ENCODE measurements at places on chromosomes 16 and 17.

DNA sequence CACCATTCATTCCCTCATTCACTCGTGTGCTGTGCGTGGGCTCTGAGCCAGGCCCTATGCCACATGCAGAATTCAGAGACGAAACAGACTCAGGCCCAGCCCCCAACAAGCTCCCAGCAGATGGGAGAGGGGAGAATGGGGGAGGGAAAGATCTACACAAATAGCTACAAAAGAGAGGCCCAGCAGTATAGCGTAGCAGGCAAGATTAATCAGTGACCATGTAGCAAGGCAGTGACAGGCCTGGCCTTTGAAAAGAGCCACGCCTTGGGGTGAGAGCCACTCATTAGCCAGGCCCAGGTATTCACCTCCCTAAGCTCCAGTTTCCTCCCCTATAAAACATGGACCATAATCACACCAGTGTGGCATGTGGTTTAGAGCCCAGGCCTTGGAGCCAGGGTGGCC is 16.4 kb upstream of the KRT19 start:
- no peak for DNase-seq

DNA sequence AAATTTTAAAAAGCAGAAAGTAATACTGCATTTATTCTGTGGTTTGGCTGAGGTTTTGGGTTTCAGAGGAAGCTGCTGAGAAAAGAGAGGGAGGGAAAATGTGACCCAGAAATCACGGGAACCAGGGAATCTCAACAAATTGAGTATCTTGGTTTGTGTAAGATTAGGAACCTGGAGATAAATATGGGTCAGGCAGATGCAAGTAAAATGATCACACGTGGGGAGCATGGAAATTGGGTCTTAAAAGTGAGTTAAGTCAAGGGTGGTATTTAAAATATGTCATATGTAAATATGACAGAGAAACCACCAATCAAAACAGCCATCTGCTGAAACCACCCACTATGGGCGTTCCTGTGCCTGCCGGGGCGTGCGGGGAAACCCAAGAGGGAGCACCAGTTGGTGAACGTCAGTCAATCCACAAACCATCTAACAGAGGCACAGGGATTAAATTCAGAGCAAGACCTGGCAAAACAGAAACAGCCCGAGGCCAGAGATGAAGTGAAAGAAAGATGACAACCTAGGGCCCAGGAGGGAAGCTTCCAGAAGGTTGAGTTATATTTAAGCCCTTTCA is 33.4 kb downstream of the CDH13 start:
- DNase-seq, result peak; percentile 62

- no peak for DNase-seq
Observed at GRCh38 chr17:76586741-76587487, 1.3 kb upstream of the ST6GALNAC2 start.

- DNase-seq, result no peak
Observed at GRCh38 chr16:12685806-12686205, 117.9 kb downstream of the CPPED1 start.

DNA sequence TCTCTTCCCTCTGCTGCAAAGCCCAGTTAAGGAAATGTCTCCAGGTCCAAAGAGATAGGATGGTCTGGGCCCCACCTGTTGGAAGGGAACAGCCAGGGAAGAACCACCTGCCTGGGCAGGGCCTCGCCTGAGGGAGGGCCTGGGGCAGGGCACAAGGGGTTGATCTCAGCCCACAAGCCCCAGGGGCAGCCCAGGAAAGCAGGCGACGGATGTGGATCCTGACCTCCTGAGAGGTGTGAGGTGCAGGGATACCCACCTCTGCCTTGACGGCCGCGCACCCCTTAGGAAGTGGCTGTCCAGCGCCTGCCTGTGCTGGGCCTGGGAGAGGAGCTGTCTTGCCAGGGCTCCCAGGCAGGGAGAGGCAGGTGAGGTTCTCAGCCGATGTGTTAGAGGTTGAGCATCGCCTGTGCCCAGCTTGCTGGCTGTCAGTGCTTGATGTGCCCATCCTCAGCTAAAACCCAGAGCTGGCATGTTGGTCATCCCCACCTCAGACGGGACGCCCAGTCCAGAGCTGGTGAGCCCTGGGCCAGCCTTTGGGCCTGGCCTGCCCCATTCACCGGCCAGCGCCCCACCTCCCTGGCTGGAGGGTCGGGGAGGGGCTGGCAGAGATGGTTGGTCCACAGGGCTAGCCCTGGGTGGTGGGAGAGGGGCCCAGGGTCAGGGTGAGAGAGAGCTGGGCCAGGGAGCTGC is 434 bp downstream of the CEMP1 start:
- no peak for DNase-seq

DNA sequence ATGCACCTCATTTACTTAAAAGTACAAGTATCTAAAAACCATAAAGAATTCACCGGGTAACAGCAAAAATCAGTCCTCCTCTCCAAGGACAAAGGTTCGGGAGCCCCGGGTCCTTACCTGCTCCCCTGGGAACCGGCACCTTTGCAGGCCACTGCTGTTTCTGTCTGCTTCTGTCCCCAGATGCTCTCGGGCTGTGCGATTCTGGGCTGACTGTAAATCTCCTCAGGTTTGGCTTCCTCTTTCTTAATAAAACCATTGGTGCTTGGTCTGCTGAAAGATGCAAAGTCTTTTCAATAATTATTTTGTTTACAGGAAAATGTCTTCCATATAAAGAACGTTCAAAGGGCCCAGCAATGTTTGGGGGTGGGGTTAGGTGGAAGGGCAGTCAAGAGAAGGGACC is 63.9 kb downstream of the MARCHF10 start:
- DNase-seq, result no peak

- no peak for DNase-seq
Observed at GRCh38 chr17:41885733-41886132, 20.5 kb upstream of the KLHL11 start.

GRCh38 chr16:27813591-27813990 is 249.9 kb downstream of the GSG1L start:
- DNase-seq, result no peak

DNA sequence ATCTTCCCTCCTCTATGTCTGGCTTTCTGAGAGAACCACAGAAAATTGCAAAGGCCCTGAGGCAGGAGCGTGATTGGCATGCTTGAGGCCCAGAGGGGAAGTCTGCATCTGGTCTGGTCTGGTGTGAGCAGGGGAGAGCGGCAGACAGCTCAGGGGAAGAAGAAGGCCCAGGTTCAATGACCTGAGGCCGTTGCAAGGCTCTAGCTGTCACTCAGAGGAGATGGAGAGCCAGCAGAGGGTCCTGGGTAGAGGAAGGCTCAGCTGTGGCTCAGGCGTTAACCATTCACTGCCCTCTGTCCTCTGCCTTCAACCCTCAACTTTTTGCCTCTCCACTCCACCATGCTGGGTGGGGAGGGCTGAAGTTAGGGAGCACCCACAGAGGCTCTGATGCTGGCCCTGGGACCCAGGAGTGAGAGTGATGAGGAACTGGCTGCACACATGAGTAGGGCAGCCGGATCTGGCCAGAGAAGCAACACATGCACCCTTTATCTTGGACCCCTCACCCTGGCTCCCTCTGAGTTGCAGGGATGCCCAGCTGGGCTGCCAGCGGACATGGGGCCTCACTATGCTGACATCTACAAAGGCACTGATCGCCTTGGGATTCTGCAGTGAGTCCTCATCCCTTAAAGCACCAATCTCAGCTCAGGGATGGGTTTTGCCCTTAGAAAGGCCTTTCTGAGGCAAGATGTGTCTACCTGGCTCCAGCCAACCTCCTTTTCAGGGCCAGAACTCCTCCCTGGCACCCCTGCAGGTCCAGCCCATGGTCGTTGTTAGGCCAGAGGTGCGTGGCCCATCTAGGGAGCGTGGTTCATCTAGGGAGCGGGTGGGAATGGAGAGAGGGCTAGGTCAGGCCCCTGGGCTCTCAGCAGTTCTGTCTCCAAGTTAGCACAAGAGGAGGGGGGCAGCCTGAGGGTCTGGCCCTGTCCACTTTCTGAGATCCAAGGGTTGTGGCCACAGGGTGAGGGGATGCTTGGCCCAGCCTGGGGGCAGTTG is 7.7 kb upstream of the KRTAP17-1 start:
- no peak for DNase-seq

- DNase-seq, result no peak
Observed at GRCh38 chr17:18041776-18042175, 2.6 kb downstream of the GID4 start.

- no peak for DNase-seq
Observed at GRCh38 chr16:81779536-81780320, 637 bp downstream of the PLCG2 start.

DNA sequence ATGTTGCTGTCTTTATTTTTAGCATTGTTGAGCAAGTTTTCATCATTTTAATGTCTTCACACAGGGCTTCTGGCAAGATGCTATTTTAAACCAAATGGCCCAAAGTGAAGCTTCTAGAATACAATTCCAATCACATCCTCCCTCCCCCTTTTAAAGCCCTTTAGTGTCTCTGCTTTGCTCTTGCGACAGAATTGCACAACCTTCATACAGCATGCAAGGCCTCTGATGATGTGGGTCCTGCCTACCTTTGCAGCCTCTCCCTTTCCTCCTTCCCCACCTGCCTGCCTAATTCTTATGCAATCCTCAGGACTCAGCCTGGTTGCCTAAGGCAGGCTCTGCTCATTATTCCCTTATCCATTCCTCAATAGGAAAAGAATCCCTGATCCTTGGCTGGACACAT is 381.7 kb downstream of the SLC39A11 start:
- DNase-seq, result no peak

- DNase-seq, result no peak
Observed at GRCh38 chr16:6698548-6698947, 634.1 kb upstream of the RBFOX1 start.

GRCh38 chr16:67672739-67673662 is 6.4 kb downstream of the C16orf86 start:
- peak; percentile 44 for DNase-seq

DNA sequence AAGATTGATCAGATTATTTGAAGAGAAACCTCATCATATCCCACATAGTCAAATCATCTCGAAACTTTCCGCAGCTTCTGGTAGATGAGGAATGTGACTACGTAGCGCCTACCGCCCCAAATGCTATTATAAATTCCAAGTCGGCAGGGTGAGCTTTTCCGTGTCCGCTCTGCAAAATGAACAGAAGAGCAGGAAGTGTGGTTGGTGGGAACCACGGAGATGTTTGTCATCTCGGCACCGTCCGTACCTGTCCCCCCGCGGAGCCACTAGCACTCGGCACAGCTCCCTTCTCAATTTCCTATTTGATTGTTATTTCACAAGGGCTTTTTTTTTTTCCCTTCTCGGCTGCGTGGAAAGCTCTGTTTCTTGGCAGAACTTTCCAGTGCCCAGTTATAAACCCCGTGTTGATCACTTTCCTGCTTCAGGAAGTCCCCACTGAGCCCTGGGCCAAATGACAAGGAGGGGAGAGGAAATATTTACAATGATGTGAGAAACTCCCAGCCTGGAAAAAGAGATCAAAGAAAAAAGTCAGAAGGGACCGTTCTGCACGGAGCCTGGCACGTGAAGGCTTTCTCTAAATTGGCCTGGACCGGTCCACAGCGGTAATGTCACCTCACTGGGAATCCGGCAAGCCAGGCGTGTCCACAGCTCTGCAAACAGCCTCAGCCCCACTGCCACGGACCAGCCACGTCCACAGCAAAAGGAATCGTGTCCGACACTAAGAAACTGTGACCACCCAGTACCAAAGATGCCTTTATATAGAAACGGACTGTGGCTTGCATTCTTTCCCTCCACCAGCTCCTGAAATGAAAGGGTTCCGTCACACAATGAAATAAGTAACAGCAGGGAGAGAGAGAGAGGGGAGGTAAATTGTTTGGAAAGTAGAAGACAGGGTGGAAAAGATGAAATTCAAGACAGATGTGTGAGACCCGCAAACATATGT is 65.0 kb downstream of the MRM3 start:
- DNase-seq, result no peak

DNA sequence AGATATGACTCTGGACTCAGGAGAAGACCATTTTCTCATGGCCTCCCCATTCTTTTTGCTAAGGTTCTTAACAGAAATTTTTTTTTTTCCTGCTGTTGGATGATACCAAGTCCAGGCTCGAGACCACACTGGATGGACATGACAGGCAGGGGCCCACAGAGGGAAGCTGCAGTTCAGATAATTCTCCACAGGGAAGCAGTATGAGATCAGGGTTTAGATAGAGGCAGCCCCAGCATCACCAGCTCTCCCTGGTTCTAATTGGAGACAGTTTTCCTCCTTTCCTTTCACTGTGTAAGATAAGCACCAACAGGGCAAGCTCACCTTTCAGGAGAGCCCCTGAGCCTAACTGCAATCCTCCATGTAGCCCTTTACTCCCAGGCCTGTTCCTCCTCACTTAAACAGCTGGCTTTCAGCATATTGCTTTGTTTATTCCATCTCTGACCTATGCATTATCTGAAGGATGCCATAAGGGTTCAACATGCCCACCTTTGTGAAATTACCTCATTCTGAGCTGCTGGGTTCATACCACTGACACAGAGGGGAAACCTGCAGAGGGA is 108.1 kb downstream of the SNX11 start:
- no peak for DNase-seq

All from central memory CD4-positive, alpha-beta T cell (primary cell).